ENCODE measurements at places on chromosomes 3 and 15.

- no peak for DNase-seq
Measured at GRCh38 chr15:45123397-45123796, 6.3 kb downstream of the DUOXA1 start.

DNA sequence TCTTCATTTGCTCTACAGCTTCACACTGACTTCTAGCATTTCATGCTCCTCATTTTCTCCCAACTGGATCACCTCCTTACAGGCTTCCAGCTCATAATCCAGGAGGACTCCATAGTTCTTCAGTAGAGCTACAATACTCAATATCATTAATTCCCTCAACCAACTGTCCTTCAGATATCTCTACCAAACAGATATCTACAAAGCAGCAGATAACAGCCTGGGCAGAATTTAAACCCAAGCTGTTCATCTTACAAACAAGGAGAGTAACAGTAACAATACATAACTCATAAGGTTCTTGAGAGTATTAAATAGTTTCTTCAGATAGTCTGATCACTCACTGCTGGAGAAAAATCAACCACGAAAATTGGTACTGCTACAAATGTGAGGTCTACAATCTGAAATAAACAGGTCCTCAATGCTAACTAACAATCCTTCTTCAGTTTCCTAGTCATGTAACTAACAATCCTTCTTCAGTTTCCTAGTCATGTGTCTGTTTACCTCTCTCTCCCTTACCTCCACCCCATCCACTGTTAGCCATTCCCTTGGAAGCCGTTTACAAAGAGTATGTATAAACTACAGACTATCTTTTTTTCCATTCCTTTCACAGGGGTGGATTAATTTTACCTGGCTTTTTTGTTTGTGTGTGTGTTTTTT is 5.0 kb downstream of the PEAK1 start:
- DNase-seq: no peak

- DNase-seq: no peak
Measured at GRCh38 chr3:126459763-126460127, 15.9 kb downstream of the ZXDC start.

DNA sequence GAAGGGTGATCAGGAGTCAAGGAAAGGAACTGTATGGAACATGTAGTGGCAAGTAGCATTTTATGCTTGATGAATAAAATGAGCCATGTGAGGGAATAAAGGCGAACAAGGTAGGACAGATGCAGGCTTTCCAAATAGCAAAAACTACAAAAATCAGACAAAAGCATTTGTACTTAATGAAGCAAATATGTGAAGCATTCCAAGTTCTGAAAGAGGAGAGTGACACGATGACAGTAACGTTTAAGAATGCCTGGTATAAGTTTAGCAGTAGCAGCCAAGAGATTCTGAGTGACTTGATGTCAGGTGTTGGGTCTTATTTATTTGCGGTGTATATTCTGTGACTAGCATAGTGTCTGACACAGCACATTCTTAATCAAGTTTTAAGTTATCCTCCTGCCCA is 408.2 kb upstream of the RASGRP1 start:
- DNase-seq: no peak

DNA sequence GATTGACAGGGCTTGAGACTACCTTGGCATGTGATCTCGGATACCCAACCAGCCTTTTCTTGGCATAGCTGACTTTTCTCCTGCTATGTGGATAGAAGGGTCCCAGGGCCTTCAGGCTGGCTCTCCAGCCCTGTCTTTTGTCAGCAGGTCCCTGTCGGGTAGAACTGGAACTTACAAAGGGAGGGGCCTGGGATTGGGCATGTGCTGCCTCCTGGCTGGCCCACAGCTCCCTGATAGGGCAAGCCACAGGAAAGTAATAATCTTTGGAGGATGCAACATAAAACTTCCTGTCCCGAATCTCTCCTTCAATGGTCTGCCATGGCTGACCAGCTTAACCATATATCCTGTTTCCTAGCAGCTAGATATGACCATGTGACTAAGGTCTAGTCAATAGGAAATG is 89.1 kb downstream of the ABHD5 start:
- no peak for DNase-seq

- DNase-seq: no peak
Measured at GRCh38 chr3:42499478-42499871, 3.0 kb upstream of the VIPR1 start.

- no peak for DNase-seq
Measured at GRCh38 chr3:189962466-189962865, 158.2 kb downstream of the P3H2 start.

GRCh38 chr15:88401996-88402656 is 65.1 kb downstream of the MRPL46 start:
- DNase-seq: peak; percentile 73

DNA sequence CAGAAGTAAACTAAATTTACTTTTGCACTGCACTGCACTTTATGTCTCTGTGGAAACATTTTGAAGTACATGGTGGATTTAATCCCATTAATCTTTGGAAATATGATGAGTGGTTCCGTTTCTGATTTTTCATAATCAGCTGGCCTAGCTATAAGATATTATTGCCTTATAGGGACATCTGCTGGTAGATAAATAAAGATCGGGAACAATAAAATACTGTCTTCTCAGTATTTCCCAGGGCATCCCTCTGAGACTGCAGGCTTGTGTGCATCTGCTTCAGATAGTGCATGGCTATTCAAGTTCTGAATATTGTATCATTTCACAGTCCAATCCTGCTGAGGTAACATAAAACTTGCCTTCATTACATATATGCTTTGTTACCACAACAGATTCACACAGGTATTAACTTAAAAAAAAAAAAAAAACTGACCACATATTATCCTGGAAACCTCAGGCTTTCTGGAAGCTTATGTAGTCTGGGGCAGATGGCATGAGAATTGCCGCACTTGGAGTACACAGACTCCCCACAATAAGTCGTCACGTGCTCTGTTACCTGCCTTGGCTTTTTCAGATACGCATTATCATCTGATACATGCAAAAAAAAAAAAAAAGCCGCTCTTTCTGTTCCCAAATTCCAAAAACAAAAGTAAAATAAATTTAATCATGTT is 330.8 kb upstream of the AGTR1 start:
- DNase-seq: no peak

DNA sequence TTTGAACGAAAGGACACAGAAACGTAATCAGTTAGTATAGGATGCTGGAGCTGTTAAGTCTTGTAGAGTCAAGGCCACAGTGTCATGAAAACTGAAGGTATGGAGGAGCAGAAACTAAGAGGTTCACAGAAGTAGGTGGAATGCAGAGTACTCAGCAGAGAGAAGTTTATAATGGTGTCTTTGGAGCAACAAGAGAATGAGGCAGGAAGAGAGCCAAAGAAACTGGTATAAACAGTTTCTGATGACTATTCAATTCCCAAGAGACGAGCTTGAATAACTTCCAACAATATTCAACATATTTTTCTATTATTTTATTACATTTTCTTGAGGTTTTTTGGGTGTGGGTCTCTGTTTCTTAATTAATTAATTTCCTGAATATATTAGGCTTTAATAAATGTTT is 29.6 kb downstream of the GALK2 start:
- DNase-seq: no peak

DNA sequence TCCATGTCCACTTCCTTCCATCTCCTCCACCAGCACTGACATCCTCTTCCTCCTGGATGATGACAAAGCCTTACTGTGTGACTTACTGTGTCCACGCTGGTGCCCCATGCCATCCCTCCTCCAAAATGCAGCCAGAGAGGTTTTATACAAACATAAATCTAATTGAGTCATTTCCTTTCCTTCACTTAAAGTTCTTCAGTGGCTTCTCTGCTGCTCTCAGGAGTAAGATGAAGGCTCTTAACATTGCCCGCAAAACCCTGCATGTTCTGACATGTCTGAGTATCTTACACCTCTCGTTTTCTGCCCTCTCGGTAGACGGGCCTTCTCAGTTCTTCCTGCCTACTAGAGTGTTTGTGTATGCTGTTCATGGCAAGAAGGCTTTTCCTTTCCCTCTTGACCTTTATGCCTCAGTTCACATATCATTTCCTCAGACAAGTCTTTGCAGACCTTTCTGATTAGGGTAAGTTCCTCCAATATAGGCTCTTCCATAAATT is 175.5 kb downstream of the CFAP20DC start:
- peak; percentile 26 for DNase-seq

- DNase-seq: no peak
Measured at GRCh38 chr15:40941068-40941527, 12.0 kb downstream of the DLL4 start.

- no peak for DNase-seq
Measured at GRCh38 chr3:39275052-39275451, 4.8 kb downstream of the CX3CR1 start.

Measured in activated naive CD4-positive, alpha-beta T cell treated with anti-CD3 and anti-CD28 coated beads for 36 hours (primary cell).